Thoracic aorta (tissue), 2 donors: ENCODE measurements at places on chromosomes 12 and 14. TPM values are rescaled to one million over a fixed set of nuclear protein-coding genes. Genes with fewer than 3 reads are reported as not detected.

GRCh38 chr12:92034858-92035401 lies 110.7 kb downstream of the BTG1 start:
- peak overlapping the region; percentile 59 for H3K4me3 ChIP-seq
- no peaks in the 10 kb centered on the region for H3K36me3 ChIP-seq
- H3K4me1 ChIP-seq = peaks cover 46% of the 10 kb centered on the region
- no peak overlapping the region for H3K27ac ChIP-seq
- DNase-seq = no peak

DNA sequence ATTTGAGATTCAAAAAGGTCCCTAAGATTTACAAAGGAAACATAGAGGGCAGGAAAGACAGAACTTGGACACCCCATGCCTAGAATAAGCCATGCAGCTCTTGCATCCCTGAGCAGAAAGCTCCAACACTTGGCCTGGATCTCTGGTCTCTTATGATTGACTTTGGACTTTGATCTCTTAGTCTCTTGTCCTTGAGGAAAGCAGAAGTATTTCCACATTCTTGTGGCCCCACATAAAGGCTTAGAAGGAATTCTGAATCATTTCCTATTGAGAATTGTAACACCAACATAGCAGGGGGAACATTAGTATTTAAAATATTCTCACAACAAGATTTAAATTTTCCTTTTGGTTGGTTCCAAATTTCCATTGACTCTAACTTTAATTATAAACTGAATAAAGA lies 283.7 kb upstream of the PRKD1 start:
- no peak for DNase-seq
- H3K27ac ChIP-seq = no peak overlapping the region
- H3K4me1 ChIP-seq = no peaks in the 10 kb centered on the region
- no peaks in the 10 kb centered on the region for H3K27me3 ChIP-seq
- H3K4me3 ChIP-seq = no peak overlapping the region

DNA sequence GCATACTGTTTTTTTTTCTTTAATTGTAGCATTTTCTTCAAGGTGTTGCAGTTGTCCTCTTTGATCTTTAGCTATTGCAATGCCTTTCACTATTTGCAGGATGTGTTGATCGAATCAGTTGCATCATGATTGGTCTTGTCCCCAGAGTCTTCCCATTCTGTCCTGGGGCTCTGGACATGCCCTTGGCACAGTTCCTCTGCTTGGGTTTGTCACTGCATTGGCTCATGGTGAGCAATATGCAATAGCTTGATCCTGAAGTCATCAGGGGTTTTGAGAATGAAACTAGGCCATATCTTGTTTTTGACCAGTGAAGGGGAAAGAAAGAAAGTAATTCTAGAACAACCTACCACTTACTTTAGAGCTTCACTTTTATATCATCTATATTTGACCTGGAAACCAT lies 281.5 kb downstream of the TMEM117 start:
- H3K4me1 ChIP-seq = no peaks in the 10 kb centered on the region
- DNase-seq = no peak
- no peak overlapping the region for H3K4me3 ChIP-seq
- no peaks in the 10 kb centered on the region for H3K36me3 ChIP-seq
- no peak overlapping the region for H3K27ac ChIP-seq

DNA sequence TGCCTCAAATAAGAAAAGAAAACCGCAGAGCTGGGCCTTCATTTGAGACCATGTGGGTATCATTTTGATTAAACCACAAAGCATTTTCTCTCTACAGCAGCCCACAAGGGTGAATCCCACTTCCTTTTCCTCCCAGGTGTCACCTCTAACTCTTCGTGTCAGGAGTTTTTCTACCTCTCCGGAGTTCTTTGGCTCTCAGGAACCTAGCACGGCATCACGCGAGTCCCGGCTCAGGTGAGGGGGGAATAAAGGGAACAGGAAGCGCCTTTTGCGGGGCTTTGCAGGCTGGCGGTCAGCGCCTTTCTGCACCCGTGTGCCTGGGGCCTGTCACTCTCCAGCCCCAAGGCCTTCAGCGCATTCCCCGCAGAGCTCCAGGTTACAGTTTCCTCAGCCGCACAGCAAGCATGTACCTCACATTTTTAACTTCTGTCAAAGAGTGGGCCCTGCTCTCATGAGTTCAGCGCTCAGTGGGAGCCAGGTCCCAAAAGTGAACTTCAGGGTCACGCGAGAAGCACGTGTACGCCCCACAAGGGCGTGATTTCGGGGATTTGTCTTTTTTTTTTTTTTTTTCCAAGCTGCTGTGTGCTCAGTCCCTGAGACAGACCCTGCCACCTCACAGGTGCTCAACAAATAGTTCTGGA lies 740 bp upstream of the PRPF40B start:
- H3K4me3 ChIP-seq = peak overlapping the region; percentile 86
- no peak for DNase-seq
- H3K27me3 ChIP-seq = no peaks in the 10 kb centered on the region
- H3K4me1 ChIP-seq = peaks cover 27% of the 10 kb centered on the region
- no peaks in the 10 kb centered on the region for H3K36me3 ChIP-seq

GRCh38 chr12:40202095-40203059 lies 22.4 kb upstream of the LRRK2 start:
- no peak overlapping the region for H3K27ac ChIP-seq
- DNase-seq = no peak
- no peaks in the 10 kb centered on the region for H3K27me3 ChIP-seq
- H3K36me3 ChIP-seq = no peaks in the 10 kb centered on the region
- H3K4me1 ChIP-seq = no peaks in the 10 kb centered on the region

DNA sequence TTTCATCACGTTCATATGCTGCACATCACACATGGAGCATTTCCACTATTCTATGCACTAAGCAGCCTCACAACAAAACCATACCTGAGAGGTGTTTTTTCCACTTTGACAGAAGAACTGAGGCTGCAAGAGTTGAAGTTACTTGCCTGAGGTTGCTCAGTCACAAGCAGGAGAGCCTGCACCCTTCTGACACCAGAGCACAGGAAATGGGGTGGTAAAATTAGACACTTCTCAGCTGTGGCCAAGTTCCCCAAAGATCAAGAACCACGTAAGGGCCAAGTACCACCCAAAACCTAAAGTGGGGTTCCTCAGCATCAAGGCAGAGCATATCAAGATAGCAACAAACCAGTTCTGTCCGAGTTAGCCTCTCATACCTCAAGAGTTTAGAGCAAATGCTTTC lies 185.8 kb downstream of the CAPZA3 start:
- no peak overlapping the region for H3K4me3 ChIP-seq
- H3K27ac ChIP-seq = no peak overlapping the region
- no peaks in the 10 kb centered on the region for H3K36me3 ChIP-seq
- no peaks in the 10 kb centered on the region for H3K27me3 ChIP-seq
- H3K4me1 ChIP-seq = no peaks in the 10 kb centered on the region
- no peak for DNase-seq

- no peaks in the 10 kb centered on the region for H3K27me3 ChIP-seq
- peaks cover 7% of the 10 kb centered on the region for H3K36me3 ChIP-seq
- no peak overlapping the region for H3K27ac ChIP-seq
- peak overlapping the region; percentile 9 for H3K4me3 ChIP-seq
- no peak for DNase-seq
- H3K4me1 ChIP-seq = peaks cover 31% of the 10 kb centered on the region
Measured at GRCh38 chr12:110739894-110740293, 2.8 kb downstream of the PPP1CC start.

DNA sequence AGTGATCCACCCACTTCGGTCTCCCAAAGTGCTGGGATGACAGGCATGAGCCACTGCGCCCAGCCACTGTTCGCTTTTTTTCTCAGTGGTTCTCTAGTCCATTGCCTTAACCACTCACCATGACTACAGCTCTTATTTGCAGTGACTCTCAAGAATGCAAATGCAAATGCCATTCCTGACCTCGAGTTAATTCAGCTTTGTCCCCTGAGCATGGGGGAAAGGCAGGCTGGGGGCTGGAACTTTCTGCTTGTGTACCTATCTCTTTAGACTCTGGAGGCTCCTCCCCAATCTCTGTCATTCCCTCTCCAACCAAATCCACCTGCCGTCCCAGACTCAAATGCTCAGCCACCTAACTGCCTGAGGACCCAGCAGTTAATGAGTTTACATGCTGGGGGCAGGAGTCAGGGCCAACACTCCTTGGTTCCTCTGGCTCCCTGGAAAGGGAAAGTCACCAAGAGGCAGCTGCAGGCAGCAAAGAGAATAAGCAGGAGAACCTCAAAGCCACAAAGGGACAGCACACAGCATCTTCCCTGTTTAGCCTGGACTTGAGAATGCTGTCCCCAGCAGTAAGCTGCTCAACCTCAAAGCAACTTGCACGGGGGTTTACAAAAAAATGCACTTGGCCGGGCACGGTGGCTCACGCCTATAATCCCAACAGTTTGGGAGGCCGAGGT lies 5.3 kb upstream of the HNF1A start:
- peaks cover 2% of the 10 kb centered on the region for H3K4me1 ChIP-seq
- H3K27me3 ChIP-seq = no peaks in the 10 kb centered on the region
- H3K27ac ChIP-seq = no peak overlapping the region
- H3K4me3 ChIP-seq = no peak overlapping the region
- H3K36me3 ChIP-seq = no peaks in the 10 kb centered on the region
- DNase-seq = no peak

- no peaks in the 10 kb centered on the region for H3K27me3 ChIP-seq
- no peaks in the 10 kb centered on the region for H3K36me3 ChIP-seq
- no peak overlapping the region for H3K27ac ChIP-seq
- H3K4me1 ChIP-seq = no peaks in the 10 kb centered on the region
- no peak for DNase-seq
- H3K4me3 ChIP-seq = no peak overlapping the region
Measured at GRCh38 chr12:90951432-90952105, 3.4 kb downstream of the CCER1 start.

DNA sequence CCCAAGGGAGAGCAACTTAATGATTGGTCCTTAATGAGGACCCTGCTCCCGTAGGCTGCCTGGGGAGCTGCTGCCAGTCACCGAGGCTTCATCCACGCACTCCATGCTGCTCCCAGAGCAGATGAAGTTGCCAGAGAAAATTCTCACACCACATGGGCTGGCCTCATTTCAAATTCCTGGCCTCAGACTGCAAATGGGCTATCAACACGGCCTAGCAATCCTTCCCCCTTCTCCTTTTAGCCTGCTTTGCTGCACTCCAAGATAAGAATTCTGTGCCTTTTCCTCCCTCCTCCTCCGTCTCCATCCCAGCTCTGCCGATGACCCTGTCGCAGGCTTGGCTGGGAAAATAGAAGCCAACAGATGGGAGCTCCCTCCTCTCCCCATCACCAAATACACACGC lies 10.8 kb upstream of the DGLUCY start:
- no peaks in the 10 kb centered on the region for H3K4me1 ChIP-seq
- no peak for DNase-seq
- no peak overlapping the region for H3K4me3 ChIP-seq

The ATG2B gene
- total RNA-seq = 47.4 TPM

The IFT43 gene
- total RNA-seq = 80.8 TPM

The RNU4-1 gene
- not detected for total RNA-seq
